ENCODE measurements at places on chromosomes 1 and 21.

DNA sequence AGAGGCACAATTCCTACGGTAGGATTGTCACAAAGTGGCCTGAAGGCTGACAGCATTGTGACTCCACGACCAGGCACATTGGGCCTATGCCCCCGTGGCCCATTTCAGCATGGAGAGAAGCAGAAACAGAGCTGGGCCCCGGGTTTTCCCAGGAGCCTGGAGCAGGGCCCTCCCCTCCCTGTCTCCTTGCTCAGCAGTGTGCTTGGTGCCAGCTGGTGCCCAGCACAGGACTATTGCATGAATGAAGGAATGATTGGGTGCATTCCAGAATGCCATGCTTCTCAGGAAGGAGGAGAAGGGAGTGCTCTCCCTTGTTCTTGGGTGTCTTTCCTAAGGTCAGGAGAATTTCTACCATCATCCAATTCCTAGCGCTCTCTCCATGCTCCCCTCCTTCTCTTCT is 33.7 kb downstream of the IER5 start:
- no peak for DNase-seq

- DNase-seq: no peak
Measured at GRCh38 chr1:64906447-64906846, 59.9 kb downstream of the JAK1 start.

- no peak for DNase-seq
Measured at GRCh38 chr1:194512957-194513356, 1326.5 kb upstream of the B3GALT2 start.

DNA sequence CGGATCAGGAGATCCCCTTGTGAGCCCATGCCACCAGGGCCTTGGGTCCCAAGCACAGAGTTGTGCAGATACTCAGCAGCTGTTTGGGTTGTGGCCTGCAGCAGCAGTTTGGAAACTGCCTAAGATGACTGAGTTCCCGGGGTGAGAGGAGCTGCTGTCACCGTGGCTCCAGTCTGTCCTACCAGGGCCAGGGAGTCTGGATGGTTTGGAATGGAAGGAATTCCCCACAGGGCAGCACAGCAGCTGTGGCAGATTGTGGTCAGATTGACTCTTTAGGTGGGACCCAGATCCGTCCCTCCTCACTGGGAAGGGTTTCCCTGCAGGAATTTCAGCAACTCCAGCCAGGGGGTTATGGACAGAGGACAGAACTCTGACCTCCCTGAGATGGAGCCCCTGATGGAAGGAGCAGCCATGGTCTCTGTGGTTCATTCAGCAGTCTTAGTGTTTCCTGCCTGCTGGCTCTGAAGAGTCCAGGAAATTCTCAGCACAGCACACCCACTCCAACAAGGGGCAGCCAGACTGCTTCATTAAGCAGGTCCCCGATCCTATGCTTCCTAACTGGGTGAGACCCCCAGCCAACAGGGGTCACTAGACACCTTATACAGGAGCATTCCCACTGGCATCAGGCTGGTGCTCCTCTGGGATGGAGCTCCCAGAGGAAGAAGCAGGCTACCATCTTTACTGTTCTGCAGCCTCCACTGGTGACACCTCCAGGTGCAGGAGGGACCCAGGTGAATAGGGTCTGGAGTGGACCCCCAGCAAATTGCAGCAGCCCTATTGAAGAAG is 51.5 kb upstream of the TNFSF4 start:
- no peak for DNase-seq

DNA sequence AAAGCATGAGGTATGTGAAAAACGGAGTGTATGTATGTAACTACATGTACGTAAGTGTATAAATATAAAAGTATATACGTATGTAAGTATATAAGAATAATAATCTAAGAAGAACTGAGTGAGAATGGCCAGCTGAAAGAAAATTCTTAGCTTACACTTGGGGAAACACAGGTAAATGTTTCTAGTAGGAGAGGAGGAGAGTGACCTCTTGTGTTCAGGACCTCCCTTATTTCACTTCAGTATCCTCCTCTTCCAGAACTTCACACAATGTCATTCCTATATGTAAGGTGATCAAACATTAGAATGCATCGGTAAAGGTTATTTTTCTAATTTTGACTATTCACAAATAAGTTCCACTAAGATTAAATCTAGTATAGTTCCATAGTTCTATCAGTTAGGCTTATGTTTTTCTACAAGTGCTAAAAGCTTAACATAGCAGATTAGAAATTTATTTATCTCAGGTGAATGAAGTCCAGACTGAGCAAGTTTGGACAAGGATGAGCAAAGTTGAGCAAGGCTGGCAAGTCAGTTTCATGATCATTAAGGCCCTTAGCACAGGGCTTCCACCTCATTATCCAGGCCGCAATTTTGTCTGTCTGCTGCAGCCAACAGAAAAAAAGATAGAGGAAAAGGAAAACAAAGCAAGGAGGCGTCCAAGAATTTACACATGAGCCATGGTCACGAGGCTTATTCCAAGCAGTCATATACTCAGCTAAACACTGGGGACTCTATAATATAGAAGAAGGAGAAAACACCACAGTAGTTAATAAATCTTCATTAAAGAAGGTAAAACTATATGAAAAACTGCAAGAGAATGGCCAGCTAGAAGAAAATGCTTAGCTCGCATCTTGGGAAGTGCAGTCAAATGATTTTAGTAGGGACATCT is 7.1 kb upstream of the MROH9 start:
- DNase-seq: no peak

GRCh38 chr1:85019994-85020393 is 23.1 kb upstream of the MCOLN2 start:
- no peak for DNase-seq

- DNase-seq: no peak
Measured at GRCh38 chr1:33715195-33715811, 148.6 kb upstream of the HMGB4 start.

- DNase-seq: no peak
Measured at GRCh38 chr1:199671684-199672083, 355.8 kb upstream of the NR5A2 start.

DNA sequence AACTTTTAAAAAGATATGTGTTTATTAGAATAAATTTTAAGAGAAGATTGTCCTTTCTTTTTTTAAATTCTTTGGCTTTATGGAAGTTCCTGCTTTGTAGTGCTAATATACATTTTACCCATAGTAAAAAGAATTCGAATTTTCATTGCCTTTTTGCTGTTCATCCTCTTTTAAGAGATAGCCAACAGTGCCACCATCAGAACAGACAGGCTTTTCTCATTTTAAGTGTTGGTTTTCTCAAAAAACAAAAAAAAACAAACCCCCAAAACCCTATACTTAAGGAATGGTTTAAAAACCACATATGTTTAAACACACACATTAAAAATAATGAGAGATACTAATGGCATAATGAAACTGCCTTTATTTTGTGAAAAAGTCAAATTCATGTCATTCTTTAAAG is 118.8 kb downstream of the NEK7 start:
- DNase-seq: no peak

- no peak for DNase-seq
Measured at GRCh38 chr1:43293896-43294760, 6.7 kb upstream of the TIE1 start.

DNA sequence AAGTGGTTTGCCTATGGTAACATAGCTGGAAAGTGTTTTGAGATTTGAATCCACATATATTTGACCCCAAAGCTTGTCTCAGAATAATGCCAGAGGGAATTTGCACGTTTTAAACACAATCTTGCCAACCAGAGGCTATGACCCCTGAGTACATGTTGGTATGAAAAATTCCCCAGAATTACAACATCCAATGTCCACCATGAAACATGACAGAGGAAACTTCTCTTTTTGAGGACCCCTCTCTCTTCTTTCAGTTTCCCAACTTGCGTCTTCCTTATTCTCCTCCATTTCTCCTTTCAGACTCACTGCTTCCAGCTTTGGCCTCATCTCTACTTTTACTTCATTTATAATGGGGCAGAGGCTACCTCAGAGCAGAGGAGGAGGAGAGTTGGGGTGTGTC is 5.5 kb upstream of the KCNJ9 start:
- DNase-seq: no peak

DNA sequence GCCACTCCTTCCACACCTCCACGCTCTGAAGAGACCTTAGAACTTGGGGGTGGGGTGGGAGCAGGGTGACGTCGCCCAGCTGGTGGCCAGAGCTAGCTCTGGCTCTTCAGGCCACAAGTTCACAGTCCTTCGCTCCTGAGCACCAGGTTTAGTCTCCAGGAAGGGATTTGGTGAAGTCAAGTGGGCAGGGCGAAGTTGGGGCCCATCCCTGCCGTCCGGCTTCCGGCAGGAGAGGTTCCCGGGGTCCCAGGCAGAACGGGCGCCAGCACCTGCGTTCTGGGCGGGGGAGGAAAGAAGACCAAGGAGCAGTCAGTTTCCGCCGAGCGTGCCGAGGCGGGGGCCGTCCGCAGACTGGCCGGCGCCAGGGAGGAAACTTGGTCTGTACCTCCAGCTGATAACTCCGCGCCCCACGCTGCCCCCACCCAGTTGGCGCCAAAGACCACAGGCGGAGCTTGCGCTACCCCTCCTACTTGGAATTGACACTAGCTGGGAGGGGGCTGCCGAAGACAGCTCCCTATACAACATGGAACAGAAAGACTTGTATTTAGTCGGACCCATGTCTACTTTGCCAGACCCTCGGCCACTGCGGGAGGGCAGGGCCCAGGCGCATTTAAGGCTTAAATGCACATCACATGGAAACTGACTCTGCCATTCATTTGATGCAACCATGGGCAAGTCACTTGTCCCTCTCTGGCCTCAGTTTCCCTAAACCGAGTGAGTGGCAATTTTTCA is 995 bp downstream of the ID3 start:
- DNase-seq: no peak

- no peak for DNase-seq
Measured at GRCh38 chr1:204647114-204647804, 38.3 kb downstream of the LRRN2 start.

GRCh38 chr1:17309426-17310067 is 1.6 kb downstream of the PADI4 start:
- no peak for DNase-seq

DNA sequence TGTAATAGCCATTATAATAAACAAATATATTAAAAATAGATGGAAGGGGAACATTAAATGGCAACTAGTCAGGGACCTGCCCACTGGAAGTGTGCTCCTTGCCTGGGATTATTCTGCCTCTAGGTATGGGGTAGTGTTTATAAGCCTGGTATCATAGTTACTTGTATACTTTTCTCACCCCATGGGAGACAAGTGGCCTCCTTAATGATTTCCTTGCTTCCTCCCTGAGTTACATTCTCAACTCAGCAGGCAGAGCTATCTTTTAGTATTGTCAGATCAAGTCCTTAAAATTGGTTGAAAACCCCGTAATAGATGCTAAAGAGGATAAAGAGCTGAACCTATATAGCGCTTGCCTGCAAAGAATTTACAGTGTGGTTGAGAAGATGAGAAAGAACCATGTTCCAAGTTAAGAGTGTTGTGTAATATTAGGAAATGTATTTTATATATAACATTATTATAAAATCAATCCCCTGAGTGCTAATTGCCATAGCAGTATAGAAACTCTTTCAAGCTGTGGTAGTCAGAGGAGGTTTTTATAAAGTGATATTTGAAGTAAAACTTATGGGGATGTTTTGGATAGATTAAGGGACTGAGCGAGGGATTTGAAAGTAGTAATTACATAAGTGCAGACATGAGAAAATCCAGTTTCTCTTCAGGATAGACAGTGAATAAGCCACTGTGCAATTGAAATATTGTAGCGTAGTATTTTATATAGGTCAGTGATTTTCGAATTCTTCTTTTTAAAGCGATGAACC is 106.5 kb downstream of the SPATA46 start:
- DNase-seq: no peak

- no peak for DNase-seq
Measured at GRCh38 chr21:33931799-33932390, 16.3 kb upstream of the ATP5PO start.

DNA sequence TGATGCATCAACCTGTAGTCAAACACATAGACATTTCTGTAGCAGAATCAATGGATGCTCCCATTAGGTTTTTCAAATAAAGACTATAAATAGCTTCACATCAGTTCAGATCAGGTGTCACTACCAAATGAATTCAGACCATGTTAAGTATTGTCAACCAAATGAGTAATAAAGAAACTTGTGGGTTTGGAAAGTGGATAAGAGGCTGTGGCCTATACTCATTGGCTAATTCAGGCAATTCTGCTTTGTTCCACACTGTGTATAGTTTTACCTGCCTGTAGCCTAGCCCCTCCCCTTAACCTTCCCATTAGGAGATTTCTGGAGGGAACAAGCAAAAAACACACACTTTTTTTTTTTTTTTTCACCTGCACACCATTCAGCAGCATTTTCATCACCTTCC is 321.2 kb downstream of the HLX start:
- DNase-seq: no peak

DNA sequence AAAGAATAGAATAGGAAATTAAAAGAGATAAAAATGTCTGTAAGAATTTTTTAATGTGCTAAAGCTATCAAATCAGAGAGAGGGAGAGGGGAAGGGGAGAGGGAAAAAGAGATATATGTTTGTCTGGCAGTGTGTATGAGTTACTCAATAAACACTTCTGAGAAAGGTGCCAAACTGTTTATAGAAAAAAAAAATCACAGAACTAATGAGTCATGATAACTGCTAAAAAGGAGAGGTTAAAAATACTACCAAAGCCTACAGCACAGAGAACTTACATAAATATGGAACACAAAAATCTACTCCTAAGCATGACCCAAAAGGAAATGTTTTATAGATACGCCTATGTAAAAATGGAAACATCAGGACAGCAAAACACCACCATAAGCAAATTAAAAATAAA is 45.4 kb downstream of the SELENOF start:
- no peak for DNase-seq

- DNase-seq: no peak
Measured at GRCh38 chr1:147080671-147081394, 91.4 kb downstream of the PRKAB2 start.

- DNase-seq: no peak
Measured at GRCh38 chr21:38842079-38842478, 36.4 kb downstream of the ETS2 start.

GRCh38 chr1:184577319-184577718 is 177.3 kb downstream of the EDEM3 start:
- no peak for DNase-seq

- no peak for DNase-seq
Measured at GRCh38 chr1:232316864-232317263, 313.1 kb downstream of the SIPA1L2 start.

- no peak for DNase-seq
Measured at GRCh38 chr1:161986328-161986727, 37.3 kb downstream of the OLFML2B start.
